Stimulated activated CD4-positive, alpha-beta T cell treated with anti-CD3 and anti-CD28 coated beads, Interleukin-12 subunit alpha, Interleukin-12 subunit beta, amount 100 ng/mL, for 48 hours (primary cell): ENCODE measurements at places on chromosomes 1 and 21.

DNA sequence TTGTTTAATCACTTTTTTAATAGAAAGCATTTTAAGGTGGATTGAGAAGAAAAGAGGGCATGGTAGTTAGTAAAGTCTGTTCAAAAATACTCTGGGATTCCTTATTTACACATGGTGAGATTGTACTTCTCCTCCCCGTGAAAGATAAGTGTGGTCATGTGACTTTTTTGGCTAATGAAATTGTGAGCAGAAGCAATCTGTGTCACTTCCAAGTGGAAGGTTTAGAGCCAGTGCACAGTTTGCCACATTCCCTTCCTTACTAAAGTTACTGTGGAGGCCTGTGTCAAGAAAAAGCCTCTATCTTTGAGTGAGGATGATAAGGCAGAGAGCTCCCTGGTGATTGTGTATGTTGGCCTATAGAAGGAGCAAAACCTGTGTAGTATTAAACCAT, 471.3 kb downstream of the OMA1 start:
- DNase-seq: no peak

DNA sequence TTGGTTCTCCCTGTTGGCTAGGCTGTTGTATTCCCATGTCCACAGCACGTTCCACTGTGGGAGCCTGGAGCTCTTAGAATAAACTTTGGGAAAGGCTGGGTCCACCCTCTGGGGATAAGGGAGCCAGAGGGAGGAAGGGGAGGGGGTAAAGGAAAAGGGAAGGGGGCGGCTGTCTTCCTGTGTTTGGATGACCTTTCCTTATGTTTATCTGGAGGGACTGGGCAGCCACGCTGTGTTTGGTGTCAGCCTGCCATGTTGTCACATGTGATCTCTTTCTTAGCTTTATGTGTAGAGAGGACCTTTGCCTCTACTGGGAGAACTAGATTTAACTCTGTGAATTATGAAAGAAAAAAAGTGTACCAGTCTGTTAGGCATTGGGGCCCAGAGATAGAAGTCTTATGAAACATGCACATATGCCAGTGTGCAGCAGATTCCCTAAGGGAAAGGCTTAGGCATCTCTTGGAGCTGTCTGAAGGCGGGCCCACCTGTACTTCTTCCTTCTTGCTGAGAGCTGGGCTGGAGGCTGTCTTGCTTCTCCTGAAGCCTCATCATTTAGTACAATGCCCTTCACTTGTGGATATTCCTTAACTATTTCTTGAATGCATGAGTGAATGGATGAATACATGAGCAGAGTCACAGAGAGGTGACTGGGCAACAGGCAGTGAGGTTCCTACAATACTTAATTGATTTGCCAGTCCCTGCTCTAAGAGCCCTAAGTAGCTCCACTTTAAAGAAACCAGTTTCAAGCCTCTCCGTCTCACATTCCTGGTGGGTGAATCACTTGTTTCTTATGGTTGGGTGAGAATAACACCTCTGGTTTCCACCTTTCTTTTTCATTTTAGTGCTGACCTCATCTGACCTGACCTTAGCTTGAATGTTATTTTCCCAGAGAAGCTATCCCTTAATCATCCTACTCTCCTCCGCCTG, 62.5 kb upstream of the ARHGAP29 start:
- no peak for DNase-seq

DNA sequence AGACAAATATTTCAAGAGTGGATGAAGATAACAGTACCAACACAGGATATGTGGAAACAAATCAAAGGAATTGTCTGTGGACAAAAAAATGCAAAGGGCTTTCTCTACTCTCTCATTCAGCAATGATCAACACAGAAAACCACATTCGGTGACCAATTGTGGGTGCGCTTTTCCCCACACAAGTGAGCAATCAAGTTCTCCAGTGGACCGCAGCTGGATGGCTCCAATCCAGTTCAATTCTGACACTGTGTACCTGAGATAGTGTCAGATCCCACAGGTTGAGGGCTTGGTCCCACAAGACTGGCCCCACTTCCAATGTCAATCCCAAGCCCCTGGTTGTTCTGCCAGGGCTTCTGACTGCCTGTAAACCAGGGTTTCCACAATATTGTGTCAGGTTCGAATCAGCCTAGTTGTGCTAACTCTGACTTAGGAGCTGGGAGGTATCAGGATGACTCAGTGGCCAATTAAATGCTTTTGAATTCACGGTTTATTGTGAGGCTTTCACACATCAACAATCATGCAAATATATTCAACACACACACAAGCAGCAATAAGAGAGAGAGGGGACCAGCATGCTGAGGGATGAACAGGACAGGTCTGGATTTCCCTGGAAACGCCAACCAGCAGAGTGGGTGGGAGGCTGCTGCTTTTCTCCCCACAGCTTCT, 87.0 kb upstream of the BTG3 start:
- no peak for DNase-seq

- no peak for DNase-seq
Observed at GRCh38 chr1:33908324-33908956, 44.6 kb downstream of the HMGB4 start.

DNA sequence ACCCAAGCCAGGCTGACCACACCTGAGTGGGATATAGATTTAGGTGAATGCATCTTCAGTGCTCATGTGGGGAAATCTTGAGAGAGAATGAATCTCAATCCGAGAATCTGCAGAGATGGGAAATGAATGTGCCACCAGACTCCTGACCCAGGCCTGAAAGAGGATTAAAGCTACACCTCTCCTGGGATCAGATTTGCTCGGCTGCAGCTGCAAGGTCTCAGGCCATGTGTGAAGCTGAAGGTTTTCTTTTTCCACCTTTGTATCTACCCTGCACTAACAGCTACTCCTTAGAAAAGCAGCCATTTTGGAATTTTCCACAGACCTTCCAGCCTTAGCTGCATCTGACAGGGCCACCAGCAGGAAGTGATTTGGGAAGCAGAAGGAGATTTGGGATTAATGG, 18.3 kb downstream of the GPR3 start:
- DNase-seq: no peak

GRCh38 chr1:67691712-67692111, 6.7 kb downstream of the GADD45A start:
- no peak for DNase-seq

- DNase-seq: no peak
Observed at GRCh38 chr21:46603228-46603627, 1.7 kb downstream of the S100B start.
